Osteoblast (primary cell): ENCODE measurements at places on chromosomes 7 and 10.

DNA sequence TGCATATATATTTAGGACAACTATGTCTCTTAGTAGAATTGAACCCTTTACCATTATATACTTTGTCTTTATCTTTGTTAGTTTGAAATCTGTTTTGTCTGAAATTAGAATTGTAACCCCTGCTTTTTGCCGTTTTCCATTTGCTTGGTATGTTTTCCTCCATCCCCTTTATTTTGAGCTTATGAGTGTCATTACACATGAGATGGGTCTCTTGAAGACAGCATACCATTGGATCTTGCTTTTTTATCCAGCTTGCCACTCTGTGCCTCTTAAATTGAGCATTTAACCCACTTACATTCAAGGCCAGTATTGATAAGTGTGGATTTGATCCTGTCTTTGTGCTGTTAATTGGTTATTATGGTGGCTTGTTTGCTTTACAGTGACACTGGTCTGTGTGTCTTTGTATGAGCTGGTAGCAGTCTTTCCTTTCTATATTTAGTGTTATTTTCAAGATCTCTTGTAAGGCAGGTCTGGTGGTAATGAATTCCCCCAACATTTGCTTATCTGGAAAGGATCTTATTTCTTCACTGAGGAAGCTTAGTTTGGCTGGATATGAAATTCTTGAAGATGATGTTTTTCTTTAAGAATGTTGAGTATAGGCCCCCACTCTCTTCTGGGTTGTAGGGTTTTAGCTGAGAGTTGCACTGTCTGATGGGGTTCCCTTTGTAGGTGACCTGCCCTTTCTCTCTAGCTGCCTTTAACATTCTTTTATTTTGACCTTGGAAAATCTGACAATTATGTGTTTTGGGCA is 149.5 kb downstream of the AHR start:
- no peak for DNase-seq

DNA sequence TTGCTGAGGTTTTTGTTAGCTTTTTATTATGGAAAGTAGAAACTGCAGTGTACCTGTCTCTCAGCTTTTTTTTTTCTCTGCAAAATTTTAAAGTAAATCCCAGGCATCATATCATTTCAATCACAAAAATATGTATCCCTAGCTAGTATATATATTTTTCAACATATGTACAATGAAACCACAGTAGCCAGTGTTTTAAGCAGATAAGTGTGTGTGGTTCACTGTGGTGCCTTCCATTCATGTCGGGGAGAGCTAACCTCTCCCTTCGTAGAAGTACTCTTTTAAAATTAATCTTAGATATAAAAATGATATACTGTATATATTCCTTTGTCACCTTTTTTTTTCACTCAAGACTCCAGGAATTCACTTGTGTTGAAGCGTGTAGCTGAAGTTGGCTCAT is 22.7 kb downstream of the CUL1 start:
- DNase-seq, result no peak

DNA sequence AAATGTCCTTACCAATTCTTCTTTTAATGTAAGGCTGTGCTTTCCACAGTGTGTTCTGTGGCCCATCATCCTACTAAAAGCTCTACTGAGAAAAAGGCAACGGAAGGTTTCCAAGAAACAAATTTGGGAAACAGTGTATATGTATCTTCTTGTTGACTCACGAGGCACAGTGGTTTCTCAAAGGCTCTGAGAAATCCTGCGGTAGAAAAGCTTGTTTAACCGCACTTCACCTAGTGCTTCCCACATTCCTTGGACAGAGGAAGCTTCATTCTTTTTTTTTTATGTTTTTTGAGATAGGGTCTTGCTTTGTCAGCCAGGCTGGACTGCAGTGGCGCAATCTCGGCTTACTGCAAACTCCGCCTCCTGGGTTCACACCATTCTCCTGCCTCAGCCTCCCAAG is 84.5 kb downstream of the TACC2 start:
- DNase-seq, result no peak

GRCh38 chr10:13628661-13629060 is 41.9 kb downstream of the PRPF18 start:
- DNase-seq, result no peak

- peak; percentile 97 for DNase-seq
Observed at GRCh38 chr10:124032971-124033886, 60.2 kb downstream of the CHST15 start.

- no peak for DNase-seq
Observed at GRCh38 chr7:70778585-70778984, 353.4 kb upstream of the GALNT17 start.

DNA sequence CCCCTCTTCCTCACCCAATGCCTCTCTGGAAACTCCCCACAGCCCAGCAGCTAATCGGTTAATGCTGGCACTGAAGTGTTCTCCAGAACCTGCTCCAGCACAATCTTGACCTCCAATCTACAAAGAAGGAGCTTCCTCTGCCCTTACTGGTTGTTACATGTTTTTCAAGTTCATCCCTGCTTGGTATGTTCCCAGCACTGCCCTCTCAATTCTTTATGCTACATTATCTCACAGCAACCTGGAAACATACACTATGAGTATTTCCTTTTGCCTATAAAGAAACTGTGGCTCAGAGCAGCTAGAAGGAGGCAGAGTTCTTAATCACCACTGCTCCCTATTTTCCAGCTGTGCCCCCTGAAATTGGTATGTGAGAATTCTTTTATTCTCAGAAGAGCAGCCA is 84.1 kb upstream of the KMT2E start:
- DNase-seq, result no peak

DNA sequence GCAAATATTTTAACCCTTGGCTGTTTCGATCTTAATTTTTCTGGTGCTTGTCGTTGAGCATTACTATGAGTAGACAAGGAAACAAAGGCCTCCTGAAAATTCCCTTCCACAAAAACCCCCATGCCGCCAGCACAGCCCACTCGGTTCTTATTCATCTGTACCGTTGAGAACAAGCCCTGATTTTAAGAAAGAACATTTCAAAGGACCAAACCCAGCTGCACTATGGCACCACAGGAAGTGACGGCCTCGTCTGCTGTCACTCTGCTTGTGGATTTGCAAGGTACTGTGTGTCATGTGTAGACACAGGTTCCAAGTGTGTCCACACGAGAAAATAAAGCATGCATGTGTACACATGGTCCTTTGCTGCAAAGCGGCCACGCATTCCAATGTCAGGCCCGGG is 285.2 kb downstream of the DNAJB6 start:
- peak; percentile 46 for DNase-seq

GRCh38 chr7:157690833-157691585 is 354.2 kb downstream of the DNAJB6 start:
- peak; percentile 97 for DNase-seq

DNA sequence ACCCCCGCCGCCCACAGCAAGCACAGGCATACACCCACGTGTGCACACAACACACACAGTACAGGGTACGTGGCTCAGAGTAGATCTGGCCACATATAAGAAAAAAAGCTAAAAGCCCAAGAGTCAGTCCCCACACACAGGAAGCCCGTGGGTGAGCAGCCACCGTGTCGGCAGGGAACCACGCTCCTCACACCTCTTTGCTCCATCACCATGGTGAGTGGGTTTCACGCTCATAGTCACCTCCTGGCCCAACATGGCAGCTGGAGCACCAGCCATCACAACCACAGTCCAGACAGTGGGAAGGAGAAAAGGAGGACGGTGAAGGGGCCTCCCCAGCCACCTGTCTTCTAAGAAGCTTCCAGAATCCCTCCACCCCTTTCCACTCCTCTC is 76.0 kb upstream of the PDGFA start:
- DNase-seq, result no peak

DNA sequence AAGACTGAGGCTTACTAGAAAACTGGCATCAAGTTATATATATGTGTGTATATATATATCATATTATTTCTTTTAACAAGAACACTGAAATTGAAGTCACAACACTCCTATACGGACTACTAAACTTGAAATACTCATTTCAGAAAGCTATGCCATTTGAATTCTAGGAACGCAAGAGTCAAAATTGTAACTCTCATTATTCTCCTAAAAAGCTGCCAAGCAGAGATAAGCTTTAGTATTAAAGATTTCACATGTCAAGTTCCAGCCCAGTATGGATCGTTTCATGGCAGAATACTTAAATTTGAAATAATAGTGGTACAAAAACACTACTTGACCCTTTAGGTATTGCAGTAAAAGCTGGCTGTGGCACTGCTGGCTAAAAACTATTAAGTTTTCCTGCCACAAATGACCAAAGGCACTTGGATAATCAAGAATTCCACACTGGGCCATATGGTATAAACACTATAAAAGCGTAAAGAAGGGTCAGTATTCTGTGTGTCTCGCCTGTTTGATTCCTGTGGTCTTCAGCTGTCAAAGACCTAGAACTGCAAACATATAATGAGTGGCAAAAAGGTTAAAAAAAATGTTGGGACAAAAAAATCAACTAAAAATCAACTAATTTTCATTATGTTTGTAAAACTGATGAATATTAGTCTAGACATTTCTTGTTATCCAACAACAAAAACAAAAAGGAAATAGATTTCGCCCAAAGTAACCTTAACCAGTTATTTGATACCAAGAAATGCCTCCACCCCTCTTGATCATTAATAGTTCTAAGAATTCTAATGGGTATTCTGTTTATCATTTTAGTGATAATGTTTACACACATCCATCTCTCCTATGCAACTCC is 2.4 kb downstream of the CCDC71L start:
- no peak for DNase-seq

DNA sequence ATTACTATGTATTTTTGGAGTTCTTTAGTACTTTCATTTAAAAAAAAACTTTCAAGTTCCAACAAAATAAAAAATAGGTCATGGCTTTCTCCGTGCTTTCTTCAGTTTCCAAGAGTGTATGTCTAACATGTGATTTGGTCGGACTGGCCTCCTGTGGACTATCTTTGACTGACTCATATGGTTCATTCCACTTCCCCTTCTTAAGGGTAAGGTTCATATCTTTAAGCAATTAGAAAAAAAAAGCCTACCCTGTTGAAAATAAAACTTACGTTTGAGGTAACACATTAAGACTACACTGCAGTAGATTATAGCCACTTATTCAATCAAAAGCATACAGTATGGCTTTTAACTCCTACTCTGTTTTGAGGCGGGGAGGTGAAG is 112.8 kb upstream of the AHR start:
- DNase-seq, result no peak

- no peak for DNase-seq
Observed at GRCh38 chr7:20793248-20793647, 6.6 kb upstream of the SP8 start.

GRCh38 chr7:80816806-80817205 is 102.0 kb downstream of the SEMA3C start:
- DNase-seq, result no peak

DNA sequence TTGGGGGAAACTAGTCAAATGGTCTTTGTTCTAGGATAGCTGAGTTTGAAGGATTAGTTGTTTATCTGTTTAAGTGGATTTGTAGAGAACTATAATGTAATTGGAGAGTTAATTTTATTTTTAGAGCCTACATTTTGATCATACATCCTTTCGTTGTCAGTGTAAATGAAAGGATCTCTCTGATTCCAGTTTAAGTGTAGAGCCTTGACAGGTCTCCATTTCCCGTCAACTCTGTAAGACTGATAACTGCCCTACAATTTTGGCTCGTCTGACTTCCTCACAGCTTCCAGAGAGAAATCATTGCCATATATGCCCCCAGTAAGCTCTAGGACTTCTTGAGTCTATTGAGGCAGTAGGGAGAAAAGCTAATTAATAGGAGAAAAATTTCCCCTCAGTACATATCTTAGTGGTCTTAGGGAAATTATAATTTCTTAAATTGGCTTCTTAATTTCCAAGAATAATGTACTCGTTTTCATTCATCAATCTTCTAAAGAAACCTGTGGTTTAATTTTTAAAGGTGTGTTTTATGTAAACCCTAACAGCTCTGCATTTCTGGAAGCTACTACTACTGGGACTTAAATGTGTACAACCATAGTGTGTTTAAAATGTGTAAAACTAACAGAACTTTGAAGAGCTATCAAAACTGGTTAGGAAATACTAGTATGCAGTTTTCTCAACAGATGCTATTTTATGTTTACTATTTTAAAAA is 3.8 kb downstream of the KMT2E start:
- peak; percentile 56 for DNase-seq

DNA sequence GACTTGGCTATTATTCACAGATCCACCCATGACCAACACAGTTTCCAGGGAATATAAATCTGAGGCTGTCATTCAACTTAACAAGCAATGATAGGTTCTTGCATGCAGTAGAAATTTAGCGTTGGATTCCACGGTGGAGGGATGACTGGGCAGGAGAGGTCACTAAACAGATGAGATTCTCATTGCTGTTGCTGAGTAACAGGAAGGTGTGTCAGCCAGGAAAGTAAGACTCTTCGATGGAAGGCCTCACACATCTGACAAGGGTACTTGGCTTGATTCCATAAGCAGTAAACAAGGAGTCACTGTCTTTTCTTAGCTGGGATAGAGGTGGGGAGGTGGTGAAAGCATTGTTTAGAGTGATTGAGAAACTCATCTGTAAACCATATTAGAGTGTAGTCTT is 1152.0 kb downstream of the SORCS3 start:
- no peak for DNase-seq

DNA sequence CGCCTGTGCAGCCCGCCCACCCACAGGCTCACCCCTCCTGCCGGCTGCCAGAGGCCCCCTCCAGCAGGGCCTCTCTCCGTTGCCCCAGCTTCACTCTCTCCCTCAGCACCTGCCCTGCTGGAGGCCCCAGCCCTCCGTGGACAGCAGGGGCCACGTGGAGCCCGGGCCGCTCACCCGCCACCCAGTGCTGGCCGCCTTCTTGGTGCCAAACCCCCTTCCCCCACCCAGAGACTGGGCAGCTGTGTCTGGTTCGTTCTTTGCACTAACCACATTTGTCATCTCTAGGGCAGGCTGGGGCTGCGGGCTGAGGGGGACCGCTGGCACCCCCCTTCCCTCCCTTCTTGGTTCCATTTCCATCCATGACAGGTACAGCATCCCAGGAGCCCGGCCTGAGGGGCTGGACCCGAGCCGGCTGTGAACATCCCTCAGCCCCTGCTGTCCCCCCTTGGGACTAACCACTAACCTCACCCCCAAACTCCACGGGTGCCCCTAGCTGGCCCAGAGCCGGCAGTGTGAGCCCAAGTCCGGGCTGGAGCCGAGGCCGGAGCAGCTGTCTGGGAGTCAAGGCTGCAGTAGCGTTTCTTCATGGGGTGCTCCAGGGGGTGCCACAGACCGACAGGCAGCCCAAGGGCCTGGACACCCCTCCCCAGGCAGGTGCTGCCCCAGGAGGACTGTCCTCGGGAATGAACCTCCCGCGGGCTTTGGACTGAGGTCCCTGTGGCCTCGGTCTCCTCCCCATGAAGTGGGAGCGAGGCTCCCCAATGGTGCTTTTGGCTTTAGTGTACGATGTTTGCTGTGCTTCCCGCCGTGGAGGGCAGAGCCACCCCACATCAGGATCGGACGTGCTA is 25.5 kb upstream of the AMZ1 start:
- no peak for DNase-seq

DNA sequence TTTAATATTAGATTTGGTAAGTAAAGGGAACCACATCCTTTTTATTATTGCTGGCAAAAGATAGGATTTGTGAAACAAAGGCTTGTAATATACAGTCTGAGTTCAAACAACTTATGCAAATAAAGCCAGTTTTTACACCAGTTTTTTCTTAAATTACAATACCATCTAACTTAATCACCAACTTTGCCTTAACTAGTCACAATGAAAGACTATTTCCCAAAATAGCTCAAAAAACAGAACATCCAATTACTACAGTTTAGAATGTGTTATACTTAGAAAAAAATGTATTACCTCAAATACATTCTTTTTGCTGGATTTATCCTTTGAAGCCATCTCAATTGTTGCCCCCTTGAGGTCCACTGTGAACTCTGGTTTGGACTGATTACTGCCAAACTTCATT is 108.5 kb downstream of the ARHGAP12 start:
- DNase-seq, result no peak

GRCh38 chr7:29386196-29386765 is 177.4 kb upstream of the PRR15 start:
- no peak for DNase-seq

GRCh38 chr10:47379901-47380300 is 4.2 kb downstream of the ZNF488 start:
- no peak for DNase-seq
